ENCODE measurements at places on chromosomes 4 and X. TPM values are rescaled to one million over a fixed set of nuclear protein-coding genes. Genes with fewer than 3 reads are reported as not detected.

DNA sequence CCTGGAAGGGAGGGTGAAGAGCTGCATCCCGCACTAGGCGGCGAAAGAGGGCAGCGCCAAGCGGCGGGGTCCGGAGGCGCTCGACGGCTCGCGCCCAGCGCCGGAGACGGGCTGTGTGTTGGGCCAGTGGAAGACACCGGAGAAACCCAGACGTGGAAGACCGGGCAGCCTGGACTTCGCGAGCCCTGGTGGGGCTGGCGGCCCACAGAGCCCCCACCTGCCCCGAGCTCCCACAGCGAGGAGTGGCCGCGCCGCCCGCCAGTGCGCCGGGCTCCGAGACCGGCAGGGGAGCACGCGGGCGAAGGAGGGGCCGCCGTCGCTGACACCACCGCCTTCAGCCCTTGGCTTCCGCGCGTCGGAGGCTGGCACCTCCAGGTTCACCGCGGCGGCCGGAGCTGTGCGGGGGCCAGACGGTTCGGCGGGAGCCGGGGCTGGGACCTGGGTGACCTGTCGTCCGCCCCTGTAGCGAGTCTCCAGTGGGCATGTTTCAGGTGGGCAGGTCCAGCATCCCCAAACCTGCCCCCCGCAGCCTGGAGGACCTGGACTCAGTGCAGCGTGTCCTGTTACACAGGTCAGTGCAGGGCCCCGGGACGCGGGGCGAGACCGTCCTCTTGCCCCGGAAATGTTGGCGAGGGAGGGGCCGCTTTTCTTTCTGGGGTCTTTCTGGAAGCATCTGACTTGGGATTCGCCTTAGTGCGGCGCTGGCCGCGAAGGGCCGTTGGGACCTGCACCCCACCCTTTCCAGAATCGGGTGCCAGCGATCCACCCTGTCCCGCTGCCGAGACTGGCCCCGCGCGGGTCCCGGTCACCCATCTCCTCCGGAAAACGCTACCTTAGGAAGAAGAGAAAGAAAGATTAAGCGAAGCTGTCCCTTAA is 9.6 kb upstream of the INTU start:
- DNase-seq: no peak

DNA sequence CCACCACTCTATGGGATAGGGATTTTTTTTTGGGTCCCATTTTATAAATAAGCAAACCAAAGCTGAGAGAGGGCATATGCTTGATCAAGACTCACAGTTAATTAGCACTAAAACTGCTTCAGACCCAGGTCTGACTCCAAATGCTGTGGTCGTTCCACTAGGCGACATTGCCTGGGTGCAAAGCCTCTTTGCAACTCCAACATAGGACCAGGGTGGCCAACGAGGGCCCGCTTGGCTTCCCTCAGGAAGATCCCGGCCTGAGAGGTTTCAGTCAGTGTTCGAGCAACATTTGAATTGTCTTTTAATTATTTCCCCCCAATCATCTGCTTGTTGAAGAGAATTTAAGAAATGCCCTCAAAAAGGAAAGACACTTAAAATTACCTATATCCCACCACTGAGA is 11.2 kb downstream of the PJA1 start:
- DNase-seq: no peak

DNA sequence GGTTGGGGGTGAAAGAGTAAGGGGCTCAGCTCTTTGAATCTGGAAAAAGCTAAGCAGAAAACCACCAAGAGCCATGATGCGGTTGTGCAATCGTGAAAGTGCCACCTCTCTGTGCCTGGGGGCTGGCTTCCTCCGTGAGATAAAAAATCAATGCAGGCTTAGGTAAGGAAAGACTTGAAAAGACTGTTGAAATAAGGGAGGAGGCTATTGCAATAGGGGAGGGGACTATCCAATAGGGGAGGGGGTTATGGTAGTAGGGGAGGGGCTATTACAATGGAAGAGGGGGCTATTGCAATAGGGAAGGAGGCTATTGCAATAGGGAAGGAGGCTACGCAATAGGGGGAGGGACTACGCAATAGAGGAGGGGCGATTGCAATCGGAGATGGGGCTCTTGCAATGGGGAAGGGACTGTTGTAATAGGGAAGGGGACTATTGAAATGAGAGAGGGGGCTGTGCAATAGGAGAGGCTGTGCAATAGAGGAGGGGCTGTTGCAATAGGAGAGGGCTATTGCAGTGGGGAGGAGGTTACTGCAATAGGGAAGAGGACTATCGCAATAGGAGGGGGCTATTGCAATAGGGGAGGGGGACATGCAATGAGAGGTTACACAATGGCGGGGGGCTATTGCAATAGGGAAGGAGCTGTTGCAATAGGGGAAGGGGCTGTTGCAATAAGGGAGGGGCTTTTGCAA is 162.3 kb upstream of the PSAPL1 start:
- DNase-seq: no peak

DNA sequence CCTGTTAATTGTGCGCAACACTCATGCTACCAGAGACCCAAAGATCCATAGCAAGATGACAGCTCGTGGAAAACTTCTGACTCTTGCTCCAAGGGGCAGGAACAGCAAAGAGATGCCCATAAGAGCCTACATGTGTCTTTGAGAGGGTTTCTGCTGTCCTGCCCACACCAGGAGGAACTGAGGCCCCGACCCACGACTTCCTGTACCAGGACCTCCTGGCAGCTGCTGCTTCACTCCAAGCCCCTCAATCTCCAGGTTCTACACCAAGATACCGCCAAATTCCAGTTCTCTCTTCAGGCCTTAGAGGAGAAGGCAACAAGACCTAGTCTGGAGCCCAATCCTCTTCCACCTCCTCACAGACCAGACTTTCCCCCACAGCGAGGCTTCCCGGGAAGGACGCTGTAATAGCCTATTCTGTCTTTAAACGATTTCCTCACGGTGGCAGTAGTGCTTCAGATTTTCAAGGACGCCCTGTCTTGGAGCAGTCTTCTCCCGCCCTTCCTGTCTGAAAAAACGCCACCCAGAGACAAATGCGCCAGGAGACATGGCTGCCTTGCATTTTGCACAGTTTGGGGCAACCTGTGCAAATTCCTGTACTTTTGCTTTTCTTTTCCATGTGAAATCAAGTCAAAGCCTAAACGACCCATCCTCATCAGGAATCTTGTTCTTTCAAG is 230.2 kb upstream of the STK26 start:
- DNase-seq: peak; percentile 89

GRCh38 chr4:107579099-107579498 is 140.9 kb downstream of the PAPSS1 start:
- no peak for DNase-seq

DNA sequence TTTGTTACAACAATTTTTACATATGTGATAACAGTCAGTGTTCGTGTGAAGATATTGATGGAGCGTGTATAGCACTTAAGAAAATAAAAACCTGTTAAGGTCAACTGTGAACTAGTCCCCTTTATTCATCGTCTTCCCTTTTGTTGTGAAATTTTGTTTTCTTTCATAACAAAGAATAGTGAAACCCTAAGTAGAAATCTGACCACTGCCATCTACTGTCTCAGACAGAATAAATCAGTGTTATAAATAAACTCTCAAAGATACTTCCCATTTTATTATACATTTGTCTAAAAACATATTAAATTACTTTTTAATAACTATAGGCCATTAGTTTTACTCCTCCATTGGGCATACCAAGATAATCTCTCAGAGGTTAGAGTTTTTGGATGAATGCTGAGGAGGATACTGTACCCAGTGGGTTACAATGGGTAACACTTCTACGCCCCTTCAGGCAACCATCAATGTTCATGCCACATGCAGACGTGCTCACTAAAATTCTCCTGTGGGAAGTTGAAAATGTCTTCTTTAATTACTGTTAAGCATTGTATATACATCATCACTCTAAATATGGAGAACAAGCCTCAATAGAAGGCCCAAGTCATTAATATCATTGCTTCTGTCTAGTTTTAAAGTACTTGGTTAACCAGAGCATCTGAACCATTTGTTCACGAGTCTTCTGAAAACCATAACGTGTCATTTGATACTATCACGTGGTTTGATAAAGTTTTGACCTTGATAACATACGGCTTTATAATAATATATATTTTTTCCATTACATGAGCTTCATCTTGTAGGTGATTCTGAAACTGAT is 171.2 kb downstream of the TMA16 start:
- DNase-seq: no peak

DNA sequence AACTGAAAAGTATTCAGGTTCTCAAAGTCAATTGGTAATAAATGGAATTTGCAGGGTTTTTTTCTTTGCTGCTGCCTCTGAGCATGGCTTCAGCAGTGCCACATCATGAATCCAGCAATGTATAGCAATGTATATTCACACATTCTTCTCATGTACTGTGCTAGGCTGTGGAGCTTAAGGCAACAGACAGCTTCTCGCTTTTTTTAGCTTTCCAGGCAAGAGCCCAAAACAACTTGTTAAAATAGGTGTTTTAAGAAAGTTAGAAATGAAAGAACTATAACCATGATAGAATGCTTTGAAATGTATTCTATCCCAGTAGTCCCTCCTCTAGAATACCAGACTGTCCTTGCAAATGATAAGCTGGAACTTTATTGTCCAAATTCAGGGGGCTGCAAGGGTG is 30.4 kb downstream of the SMIM43 start:
- DNase-seq: no peak

MAB21L2 gene
- not detected for total RNA-seq

CHRDL1 gene
- 7.0 TPM for total RNA-seq

TREX2 gene
- 2.2 TPM for total RNA-seq

All from stomach (tissue), 19 donors.